ENCODE measurements at places on chromosomes 7 and 10.

DNA sequence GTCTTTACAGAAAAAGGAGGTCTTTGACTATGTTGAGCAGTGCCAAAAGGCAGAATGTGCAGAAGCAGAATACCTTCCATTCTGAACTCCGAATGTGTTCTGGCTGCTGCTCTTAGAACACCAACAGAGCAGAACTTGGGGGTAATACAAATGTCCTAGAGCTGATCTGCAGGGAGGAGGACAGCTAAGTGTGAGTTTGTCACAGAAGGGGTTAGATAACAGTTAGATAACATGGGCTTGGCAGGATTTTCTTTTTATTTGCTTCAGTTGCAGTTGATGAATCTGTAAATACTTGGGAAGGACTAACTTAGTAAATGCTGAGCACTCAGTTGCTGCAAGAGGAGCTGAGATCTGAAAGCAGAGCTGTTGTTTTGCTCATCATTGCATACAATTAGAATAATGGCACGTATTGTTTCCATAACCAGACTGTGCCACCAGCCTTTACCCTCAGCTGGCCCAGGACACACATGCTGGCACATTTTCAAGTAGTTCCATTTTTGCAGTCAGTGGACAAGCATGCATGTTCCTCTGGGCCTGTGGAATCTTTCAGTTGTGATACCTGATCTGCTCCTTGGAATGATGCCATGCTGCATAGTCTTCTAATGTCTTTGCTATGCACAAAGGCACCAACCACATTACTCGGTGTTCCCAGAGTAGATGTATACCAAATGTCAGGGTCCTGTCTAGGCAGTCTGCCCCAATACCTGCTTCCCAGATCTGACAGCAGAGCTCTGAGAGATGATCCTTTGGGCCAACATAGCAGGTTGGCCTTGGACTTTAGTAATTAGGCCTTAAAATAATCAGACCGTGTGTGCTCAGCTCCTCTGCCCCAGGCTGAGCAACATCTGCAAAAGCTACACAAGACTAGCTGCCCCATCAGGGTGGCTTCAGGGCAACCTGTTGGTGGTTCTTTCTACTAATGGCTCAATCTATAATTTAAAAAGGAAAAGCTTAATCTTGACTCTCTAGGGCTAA is 55.7 kb downstream of the GSDME start:
- DNase-seq = no peak

GRCh38 chr10:114172776-114173602 is 1.0 kb downstream of the CCDC186 start:
- no peak for DNase-seq

- DNase-seq = no peak
Measured at GRCh38 chr7:33041631-33042428, 20.7 kb downstream of the NT5C3A start.

DNA sequence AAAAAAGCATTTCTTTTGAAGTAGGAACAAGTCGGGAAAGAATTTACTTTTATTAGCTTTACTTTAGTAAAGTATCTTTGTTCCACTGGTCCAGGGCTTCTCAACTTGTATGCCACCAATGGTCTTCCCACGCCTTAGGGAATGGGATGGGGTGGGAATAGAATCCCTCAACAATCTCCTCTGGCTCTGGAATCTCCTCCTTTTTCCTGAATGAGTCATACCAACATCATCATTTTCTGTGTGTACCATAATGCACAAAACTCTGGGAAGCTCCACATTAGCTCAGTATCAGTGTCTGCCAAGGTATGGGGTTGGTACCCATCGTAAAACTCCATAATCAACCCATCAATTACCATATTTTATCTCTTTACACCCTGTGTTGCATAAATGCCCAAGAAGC is 159.4 kb upstream of the BMPER start:
- no peak for DNase-seq

- no peak for DNase-seq
Measured at GRCh38 chr10:62058476-62058875, 157.0 kb downstream of the ARID5B start.

DNA sequence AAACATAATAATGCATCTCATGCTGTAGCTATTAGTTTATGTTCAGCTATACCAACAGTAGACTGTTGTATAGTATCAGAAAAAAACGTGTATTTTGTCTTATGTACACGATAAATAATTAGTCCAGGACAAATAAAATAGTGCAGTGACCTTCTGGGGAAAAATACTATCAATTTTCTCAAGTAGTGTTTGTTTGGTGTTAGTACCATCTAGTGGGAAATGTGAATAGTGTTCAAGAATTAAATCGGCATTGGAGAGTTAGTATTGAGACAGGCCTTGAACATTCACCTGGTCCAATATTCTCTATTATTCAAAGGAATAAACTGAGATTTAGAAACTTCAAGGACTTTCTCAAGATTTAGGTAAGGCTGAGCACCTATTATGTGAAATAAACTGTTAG is 21.7 kb upstream of the OR2A5 start:
- no peak for DNase-seq

DNA sequence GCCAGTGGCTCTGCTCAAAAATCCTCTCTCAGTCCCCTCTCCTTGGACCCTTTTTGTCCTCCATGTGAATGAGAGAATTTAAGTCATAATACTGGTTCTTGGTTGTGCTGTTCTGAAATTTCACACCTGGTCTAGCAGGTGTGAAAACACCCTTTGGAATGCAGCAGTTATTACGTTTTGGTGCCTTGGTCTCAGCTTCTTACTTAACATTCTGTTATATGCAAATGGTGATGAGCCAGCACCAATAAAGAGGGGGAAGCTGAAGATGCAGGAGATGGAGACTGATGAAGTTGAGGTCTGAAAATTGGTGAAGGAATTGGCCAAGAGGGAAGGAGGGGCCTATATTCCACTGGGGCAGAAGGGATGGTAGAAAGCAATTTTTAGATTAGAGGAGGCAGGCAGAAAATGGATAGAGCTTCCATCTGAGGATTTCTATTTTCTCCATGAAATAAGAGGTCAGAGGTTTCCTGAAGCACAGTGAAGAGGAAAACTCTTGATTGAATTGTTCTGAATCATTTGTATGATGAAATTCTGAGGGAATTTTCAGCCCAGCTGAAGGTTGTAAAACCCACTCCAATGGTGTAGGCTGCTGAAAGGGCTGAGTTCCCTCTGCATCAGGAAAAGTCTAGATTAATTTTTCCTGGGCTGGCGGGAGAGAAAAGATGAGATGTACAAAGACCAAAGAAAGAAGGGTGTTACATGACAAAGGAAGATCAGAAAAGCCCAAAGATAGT is 94.0 kb upstream of the FAM180A start:
- DNase-seq = no peak

GRCh38 chr10:35058134-35058533 is 32.0 kb downstream of the CUL2 start:
- DNase-seq = no peak

GRCh38 chr10:111410740-111411139 is 333.9 kb downstream of the ADRA2A start:
- DNase-seq = no peak

DNA sequence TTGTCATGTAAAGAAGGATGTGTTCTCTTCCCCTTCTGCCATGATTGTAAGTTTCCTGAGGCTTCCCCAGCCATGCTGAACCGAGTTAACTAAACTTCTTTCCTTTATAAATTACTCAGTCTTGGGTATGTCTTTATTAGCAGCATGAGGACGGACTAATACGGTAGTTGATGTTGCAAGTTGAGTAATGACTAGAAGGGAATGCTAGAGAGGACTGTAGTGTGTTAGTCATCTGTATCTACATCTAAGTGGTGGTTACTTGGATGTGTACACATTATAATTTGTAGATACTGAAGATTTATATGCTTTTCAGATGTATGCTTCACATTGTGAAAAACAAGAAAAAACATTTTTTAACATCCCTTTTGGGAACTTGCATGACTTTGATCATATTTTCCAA is 244.6 kb downstream of the POLR1F start:
- DNase-seq = no peak

- no peak for DNase-seq
Measured at GRCh38 chr10:6607778-6608177, 27.7 kb upstream of the PRKCQ start.

GRCh38 chr7:117612637-117613036 is 132.8 kb downstream of the CFTR start:
- DNase-seq = no peak

DNA sequence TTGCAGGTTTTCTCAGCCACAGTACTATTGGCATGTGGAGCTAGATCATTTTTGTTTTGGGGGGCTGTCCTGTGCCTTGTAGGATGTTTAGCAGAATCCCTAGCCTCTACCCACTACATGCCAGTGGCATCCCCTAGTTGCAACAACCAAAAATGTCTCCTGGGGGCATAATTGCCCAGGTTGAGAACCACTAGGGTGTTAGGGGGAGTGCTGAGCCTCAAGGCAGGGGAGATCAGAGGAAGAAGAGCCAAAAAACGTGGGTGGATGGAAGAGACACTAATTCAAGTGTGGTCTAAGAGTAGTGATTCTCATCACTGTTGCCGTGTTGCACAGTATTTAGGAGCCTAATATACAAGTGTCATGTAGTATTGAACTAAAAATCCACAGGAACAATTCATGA is 31.7 kb upstream of the CCNY start:
- no peak for DNase-seq

DNA sequence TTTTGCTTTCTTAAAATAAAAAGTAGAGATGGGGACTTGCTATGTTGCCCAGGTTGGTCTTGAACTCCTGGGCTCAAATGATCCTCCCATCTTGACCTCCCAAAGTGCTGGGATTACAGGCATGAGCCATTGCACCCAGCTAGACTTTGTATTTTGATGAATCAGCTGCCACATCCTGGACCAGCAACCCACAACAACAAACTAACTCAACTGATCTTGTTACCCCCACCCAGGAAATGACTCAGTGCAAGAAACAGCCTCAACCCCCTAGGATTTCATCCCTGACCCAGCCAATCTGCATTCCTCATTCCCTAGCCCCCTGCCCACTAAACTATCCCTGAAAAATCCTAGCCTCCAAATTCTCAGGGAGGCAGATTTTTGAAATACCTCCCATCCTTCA is 123.8 kb downstream of the IPMK start:
- no peak for DNase-seq

DNA sequence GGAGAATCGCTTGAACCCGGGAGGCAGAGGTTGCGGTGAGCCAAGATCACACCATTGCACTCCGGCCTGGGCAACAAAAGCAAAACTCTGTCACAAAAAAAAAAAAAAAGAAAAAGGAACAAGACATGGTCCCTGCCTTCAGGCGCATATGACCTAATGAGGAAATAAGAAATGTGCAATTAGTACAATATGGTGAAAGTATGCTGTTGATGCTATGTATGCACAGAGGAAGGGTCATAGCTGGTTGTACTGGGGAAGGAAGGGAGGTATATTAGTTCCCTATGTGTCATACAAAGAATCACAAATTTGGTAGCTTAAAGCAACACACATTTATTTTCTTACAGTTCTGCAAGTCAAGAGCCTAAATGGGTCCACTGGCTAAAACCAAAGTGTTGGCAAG is 97.8 kb upstream of the MPP7 start:
- DNase-seq = no peak

DNA sequence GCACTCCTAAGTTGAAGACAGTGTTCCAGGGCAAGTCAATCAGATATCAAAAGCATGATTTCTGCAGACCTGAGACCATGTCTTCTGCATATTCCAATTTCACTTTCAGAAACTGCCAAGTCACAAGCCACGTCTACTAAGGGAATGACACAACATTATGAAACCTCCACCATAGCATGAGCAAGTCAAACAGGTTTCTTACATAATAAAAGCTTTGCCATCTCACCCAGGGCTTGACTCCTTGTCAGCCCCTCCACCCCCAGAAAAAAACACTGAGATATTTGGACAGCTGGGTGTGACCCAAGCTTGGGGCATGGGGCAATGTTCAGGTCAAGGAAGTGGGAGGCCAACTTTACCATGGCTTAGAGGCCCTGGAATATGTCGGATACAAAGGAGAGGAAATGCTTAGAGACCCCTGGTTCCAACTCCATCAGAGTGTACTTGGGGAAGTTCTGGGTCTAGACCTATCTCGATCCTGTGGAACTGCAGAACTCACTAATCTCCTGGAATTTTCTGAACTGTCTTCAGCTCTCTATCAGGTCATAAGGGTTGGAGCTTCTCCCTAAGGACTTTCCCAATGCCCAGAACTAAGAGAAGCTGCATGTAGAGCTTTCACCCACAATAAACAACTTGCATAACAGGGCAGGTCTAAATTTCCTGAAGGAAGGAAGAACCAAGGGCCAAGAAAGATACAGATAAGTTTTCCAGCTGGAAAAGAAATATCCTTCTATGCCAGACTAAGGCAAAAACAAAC is 80.6 kb upstream of the NAMPT start:
- DNase-seq = no peak

- DNase-seq = no peak
Measured at GRCh38 chr10:98621630-98622029, 174.9 kb upstream of the HPS1 start.

DNA sequence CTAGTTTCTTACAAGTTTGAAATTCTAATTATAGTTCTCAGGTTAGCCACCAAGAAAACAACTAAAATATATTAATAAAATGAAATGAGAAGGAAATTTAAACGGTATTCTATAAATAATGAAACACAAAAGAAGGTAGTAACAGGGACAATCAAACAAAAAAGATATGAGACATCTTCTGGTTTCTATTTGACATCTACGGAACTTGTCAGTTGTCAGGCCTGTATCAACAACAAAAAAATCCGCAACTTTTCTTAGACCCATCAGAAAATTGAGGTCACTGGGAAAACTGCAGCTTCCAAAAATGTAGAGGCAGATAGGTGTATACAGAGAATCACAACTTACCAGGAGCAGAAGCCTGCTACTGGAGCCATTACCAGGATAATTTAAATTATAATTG is 70.6 kb downstream of the ZPBP start:
- DNase-seq = no peak

DNA sequence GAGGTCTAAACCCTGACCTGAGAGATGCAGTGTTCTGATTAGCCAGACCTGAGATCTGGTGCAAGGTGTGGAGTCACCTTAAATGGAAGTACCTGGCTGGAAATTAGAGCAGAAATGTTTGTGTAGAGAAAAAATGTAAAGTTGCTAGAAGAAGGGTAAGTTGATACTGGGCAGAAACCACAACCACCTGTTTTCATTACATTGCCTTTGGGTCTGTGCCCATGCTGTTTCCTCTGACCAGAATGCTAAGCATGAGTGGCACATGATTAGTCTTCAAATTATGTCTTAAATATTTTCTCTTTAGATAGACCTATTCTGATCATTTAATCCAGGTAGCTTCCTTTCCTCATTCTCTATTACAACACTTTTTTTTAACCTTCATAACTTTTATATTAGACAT is 69.0 kb downstream of the CASD1 start:
- no peak for DNase-seq

- DNase-seq = no peak
Measured at GRCh38 chr7:86939197-86939814, 120.1 kb downstream of the ELAPOR2 start.

- peak; percentile 47 for DNase-seq
Measured at GRCh38 chr7:149147752-149148653, 750 bp downstream of the ZNF398 start.

DNA sequence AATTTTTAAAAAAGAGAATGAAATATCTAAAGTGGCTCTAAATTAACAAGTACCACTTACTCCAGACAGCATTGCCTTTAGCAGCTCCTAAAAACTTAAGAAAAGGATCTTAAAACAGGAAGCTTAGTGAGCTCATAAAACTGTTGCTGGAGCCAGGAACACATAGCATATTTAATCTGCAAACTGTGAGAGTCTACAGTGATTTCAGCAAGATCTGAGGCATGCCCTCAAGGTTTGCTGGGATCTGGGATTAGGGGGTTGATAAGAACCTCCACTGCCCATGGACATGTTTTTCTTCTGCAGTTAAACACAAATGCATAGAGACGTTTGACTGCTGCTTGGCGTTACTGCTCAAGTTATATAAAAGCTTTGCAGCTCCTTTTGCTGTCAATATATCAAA is 3.8 kb downstream of the GLI3 start:
- no peak for DNase-seq

GRCh38 chr10:73263693-73264347 is 11.4 kb upstream of the MRPS16 start:
- DNase-seq = no peak

Measured in stimulated activated CD8-positive, alpha-beta memory T cell treated with anti-CD3 and anti-CD28 coated beads, Interleukin-4, amount 100 ng/mL, for 24 hours (primary cell).